Stimulated activated CD8-positive, alpha-beta memory T cell treated with anti-CD3 and anti-CD28 coated beads, Interleukin-15, amount 100 ng/mL, for 48 hours (primary cell): ENCODE measurements at places on chromosomes 6 and 20.

DNA sequence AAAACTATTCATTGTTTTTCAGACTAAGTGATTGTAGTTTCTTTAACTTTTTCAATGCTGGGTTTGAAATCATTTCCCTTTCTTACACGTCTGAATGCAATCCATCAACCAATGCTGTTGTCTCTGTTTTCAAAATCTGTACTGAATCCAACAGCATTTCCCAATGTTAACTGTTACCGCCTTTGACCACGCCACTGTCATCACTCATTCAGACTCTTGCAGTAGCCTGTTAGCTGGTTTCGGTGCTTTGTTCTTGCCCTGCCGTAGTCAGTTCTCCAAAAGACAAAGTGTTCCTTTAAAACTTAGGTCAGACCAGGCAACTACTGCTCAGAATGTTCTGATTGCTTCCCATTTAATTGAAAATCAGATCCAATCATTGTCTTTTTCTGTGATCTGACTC, 131.3 kb downstream of the PLCB4 start:
- DNase-seq: no peak

GRCh38 chr20:22848364-22848763, 186.7 kb upstream of the SSTR4 start:
- no peak for DNase-seq

DNA sequence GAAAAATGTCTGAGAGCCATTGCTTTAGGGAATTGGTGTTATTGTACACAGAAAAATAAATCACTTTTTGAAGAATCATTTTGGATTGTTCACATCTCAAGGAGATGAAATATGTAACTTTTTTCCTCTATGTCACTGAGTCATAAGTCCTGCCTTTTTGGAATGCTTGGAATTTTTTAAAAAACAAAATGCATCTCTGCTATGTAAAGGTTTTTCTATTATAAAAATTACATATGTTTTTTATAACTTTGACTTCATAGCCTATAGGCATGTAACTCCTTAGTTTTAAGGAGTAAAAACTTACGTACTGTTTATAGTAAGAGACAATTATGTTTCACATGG, 8.7 kb downstream of the RNF144B start:
- DNase-seq: no peak

- no peak for DNase-seq
These were observed 7.4 kb upstream of the RBCK1 start for GRCh38 chr20:400454-401275.

DNA sequence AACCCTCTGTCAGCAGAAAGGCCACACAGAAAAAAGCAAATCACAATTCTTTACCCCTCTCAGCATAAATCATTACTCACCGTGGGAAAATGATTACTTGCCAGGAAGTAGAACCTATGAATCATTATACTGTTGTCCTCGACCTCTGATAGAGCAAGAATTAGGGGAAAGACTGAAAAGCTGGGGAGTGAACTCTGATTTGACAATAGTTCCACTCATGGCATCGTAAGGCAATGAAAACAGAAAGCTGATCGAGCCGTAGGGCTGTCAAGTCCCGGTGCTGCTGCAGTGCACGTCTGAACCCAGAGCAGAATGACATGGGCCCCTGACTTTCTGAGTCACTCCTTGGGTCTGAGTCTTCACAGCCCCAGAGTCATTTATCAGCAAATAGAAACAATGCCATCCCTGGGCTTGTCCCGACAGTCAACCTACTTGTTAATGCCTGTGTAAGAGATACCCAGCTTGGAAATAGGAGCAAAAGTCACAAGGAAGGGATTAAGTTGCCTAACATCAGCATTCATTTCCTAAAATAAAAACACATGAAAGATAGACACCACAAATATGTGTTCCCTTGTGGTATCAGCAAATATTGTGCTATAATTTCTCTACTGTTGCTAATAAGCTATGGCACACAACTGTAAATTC, 224.8 kb upstream of the MARCKS start:
- peak; percentile 45 for DNase-seq
